ENCODE measurements at places on chromosomes 1 and 21.

- no peaks in the 10 kb centered on the region for H3K27me3 ChIP-seq
- no peak for DNase-seq
- H3K4me1 ChIP-seq: no peaks in the 10 kb centered on the region
- H3K27ac ChIP-seq: no peak overlapping the region
- H3K4me3 ChIP-seq: no peak overlapping the region
- H3K36me3 ChIP-seq: no peaks in the 10 kb centered on the region
Observed at GRCh38 chr1:4107291-4107690, 207.2 kb upstream of the C1orf174 start.

DNA sequence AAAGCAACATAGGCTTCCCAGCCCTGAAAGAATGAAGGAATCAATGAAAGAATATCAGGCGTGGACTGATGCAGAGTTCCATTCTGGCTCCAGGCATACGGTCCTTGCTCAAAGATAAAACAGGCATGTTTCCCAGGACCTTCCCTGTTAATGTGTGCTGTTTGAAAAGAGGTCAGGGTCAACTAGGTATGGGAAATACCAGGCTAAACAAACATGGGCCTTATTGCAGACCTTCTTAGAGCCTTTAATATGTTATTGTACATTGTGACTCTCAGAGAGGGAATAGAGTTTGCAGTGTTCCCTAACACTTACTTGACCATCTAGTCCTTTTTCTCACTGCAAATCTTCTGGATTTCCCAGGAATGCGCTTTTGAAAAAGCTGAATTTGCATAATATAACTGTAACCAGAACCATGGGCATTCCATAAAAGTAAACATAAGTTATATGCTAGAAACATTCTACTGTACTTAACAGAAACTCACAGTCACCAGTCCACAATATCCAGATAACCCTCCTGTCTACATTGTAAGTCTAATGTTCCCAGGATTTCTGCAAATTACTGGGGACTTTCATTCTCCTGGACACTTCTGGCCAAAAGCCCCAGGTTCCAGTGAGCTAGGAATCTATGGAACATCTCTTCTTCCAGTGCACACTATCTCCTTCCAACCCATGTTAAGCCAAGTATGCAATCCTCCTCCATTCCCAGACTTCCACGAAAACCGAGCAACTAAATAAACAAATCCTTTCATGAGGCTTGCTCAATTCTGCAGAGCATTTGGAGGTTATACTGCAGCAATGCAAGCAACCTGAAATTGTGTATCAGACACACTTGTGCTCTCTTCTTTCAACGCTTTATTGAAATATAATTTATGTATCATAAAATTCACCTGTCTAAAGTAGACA lies 486.6 kb downstream of the SETD4 start:
- H3K27me3 ChIP-seq: no peaks in the 10 kb centered on the region
- DNase-seq: peak; percentile 74
- peaks cover 5% of the 10 kb centered on the region for H3K4me1 ChIP-seq
- H3K36me3 ChIP-seq: no peaks in the 10 kb centered on the region
- H3K4me3 ChIP-seq: no peak overlapping the region

DNA sequence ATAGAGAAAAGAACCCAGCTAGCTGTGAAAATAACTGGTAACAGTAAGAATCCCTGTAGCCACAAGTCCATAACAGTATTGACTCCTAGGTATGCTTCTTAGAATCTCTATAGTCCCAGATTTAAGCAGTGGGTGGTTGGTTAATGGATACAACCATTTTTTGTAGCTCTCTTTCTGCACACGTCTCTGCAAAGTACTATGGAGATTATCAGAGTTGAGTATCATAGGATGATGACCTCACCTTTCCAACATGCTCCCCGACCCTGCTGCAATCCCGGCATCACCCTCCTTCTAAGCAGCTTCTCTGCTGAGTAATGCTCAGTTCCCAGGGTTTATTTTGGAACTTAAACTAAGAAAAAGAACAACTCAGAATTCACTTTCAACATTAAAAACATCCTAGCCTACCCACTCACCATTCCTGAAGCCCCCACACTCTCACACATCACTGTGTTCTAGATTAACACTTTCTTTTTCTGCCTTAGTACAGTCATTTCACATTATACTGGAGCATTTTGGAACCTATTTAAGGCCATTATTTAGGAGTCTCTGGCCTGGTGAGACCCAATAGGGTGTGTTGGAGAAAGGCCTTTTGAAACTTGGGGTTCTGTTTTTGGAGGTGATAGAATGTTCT lies 2.7 kb downstream of the MLLT11 start:
- no peaks in the 10 kb centered on the region for H3K27me3 ChIP-seq
- H3K36me3 ChIP-seq: peaks cover 16% of the 10 kb centered on the region
- H3K27ac ChIP-seq: peak overlapping the region; percentile 90
- H3K4me3 ChIP-seq: peak overlapping the region; percentile 40
- DNase-seq: peak; percentile 90
- peaks cover 5% of the 10 kb centered on the region for H3K4me1 ChIP-seq

GRCh38 chr21:45450423-45451090 lies 45.6 kb downstream of the COL18A1 start:
- H3K27ac ChIP-seq: no peak overlapping the region
- peaks cover 66% of the 10 kb centered on the region for H3K36me3 ChIP-seq
- H3K4me3 ChIP-seq: no peak overlapping the region
- H3K4me1 ChIP-seq: peaks cover 54% of the 10 kb centered on the region

- H3K36me3 ChIP-seq: no peaks in the 10 kb centered on the region
- H3K27ac ChIP-seq: no peak overlapping the region
- no peak for DNase-seq
- no peaks in the 10 kb centered on the region for H3K27me3 ChIP-seq
- H3K4me1 ChIP-seq: no peaks in the 10 kb centered on the region
- no peak overlapping the region for H3K4me3 ChIP-seq
Observed at GRCh38 chr1:179941454-179941853, 13.2 kb upstream of the CEP350 start.

DNA sequence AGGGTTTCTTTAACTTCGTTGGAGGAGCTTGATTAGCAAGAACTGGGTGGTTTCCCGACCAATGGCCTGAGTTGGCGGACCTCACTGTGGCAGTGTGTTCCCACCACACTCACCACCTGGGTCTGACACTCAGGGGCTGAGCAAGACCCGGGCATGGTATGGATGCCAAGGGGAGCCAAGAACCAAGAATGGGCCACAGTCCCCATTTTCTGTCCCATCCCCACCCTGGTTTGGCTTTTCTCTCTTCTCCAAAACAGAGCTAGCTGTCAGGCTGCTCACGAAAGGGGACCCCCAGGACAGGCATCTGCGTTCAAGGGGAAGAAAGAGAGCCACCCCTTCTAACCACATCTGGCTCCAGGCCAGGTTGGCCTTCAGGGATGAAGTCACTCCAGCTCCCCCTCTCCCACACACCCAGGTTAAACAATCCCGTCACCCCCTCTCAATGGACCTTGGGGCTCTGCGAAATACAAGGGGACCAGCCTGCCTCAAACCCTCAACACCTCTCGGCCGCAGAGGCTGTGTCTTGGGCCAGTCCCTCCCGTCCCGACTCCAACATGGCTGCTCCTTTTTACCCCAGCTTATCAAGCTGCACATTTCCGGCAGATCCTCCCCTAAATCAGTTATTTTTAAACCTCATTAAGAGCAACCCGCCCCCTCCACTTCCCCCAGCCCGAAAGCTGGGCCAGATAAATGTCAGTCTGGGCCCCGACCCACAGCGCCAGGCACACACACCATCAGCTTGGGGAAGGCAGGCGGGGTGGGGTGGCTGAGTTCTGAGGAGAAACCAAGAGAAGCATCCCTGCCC lies 3.4 kb downstream of the TAGLN2 start:
- H3K36me3 ChIP-seq: peaks cover 37% of the 10 kb centered on the region
- peak; percentile 26 for DNase-seq
- no peaks in the 10 kb centered on the region for H3K27me3 ChIP-seq

DNA sequence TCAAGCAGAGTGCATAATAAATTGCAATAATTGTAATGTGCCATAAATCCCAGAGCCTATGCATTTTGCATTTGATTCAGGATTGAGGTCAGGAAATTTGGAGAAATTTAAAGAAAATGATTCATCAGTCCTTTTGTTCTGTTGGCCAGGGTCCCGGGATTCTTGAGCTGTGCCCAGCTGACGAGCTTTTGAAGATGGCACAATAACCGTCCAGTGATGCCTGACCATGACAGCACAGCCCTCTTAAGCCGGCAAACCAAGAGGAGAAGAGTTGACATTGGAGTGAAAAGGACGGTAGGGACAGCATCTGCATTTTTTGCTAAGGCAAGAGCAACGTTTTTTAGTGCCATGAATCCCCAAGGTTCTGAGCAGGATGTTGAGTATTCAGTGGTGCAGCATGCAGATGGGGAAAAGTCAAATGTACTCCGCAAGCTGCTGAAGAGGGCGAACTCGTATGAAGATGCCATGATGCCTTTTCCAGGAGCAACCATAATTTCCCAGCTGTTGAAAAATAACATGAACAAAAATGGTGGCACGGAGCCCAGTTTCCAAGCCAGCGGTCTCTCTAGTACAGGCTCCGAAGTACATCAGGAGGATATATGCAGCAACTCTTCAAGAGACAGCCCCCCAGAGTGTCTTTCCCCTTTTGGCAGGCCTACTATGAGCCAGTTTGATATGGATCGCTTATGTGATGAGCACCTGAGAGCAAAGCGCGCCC lies 8.7 kb downstream of the PROX1 start:
- peak overlapping the region; percentile 63 for H3K4me3 ChIP-seq
- no peak overlapping the region for H3K27ac ChIP-seq
- H3K27me3 ChIP-seq: peaks cover 5% of the 10 kb centered on the region
- no peaks in the 10 kb centered on the region for H3K36me3 ChIP-seq
- H3K4me1 ChIP-seq: no peaks in the 10 kb centered on the region
- no peak for DNase-seq

DNA sequence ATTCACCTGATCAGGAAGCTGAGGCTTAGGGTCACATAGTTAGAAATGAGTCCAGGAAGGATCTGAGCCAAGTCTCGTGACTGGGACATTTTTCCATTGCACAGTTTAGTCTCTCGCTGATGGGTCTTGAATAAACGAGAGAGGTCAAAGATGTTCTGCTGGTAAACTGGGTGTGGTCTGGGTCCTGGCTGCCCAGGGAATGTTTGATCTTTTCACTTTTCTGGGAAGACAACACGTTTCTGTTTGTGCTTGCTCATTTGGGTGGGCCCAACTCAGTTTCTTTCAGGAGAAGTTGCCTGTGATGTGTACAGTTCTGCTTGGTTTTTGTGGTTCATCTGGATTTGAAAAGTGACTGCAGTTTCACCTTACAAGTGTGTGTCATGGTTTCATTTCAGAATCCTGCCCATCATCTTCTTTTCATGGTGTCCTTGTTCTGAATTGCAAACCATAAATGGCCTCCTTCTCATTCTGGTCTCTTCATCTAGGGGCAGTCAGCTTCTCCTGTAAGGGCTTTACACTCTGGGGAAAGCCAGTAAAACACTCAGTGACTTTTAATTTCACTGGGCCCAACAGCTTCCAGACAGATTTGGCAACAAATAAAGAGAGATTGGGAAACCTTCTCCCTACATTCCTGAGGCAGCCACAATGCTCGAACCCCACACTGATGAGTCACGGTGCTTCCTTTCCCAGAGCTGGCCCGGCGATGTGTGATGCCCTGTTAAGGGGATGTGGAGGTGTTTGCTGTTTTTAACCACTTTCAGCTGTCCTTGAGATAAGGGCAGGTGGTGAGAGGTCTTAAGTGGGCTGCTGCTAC lies 7.2 kb upstream of the TACSTD2 start:
- peaks cover 18% of the 10 kb centered on the region for H3K4me1 ChIP-seq
- DNase-seq: peak; percentile 93
- no peaks in the 10 kb centered on the region for H3K36me3 ChIP-seq
- H3K27ac ChIP-seq: peak overlapping the region; percentile 97

DNA sequence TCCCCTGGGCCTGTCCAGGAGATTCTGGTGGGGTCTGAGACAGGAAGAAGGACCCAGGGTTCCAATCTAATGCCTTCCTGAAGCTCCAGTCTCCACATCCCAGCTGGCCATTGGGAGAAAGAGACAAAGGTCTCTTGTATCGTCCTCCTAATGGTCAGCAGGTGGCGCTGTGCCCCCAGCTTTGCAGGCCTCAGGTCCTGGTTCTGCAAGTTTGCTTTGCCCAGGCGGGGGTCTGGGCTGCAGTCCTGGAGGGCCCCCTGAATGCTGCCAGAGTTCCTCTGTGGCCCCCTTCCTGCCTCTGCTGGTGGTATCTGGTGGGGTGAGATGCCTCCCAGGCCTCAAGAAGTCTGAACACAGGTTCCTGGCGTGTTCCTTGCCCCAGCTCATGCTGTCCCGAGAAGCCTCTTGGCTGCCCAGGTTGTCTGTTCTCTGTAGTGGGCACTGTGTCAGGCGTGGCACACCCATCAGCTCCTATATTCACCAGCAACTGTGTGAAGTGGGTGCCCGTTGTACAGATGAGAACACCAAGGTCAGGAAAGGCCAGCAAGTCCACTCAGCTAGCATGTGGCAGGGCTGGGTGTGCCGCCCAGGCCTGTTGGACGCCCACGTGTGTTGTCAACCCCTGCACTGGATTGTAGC lies 33.8 kb upstream of the CSF3R start:
- DNase-seq: peak; percentile 56
- H3K4me3 ChIP-seq: no peak overlapping the region
- no peaks in the 10 kb centered on the region for H3K36me3 ChIP-seq

DNA sequence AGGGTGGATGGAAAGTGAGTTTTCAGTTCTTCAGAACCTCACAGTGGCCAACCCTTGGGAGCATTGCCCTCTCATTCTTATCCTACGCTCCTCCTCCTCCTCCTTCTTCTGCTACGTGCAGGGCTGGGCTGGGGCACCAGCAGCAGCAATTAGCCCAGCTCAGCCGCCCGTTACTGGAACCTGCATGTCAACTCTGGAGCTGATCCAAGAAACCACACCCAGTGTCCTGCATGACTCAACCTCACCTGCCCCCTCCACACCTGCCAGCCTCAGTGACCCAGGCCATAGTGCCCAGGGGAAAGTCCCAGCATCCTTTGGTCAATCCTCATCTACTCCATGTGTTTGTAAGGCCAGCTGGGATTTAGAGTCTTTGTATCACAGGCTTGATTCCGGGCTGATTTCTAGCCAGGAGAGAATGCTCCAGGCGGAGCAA lies 12.6 kb downstream of the ELF3 start:
- no peak overlapping the region for H3K27ac ChIP-seq
- H3K4me3 ChIP-seq: no peak overlapping the region
- H3K36me3 ChIP-seq: no peaks in the 10 kb centered on the region
- peaks cover 11% of the 10 kb centered on the region for H3K27me3 ChIP-seq
- H3K4me1 ChIP-seq: peaks cover 20% of the 10 kb centered on the region
- DNase-seq: no peak
